ENCODE measurements at places on chromosomes 1 and 21.

GRCh38 chr1:173113015-173113741, 62.4 kb upstream of the TNFSF18 start:
- no peak for DNase-seq

DNA sequence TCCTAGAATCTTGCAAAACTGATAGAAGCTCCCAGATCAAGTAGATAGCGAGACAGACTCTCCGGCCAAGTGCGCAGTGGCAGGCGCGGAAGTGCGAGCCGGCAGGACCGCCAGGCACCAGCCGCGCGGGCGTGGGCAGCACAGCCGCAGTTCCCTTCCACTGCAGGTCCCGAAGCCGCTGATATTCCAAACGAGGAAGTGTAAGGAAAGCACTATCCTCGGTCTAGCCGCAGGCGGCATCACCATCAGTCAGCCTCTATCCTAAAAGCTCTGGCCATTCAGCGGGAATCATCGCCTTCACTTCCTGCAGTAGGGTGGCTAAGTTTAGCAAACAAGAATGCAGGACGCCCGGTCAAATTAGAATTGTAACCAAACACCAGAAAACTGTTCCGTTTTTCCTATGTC, 710 bp downstream of the GLRX2 start:
- no peak for DNase-seq

DNA sequence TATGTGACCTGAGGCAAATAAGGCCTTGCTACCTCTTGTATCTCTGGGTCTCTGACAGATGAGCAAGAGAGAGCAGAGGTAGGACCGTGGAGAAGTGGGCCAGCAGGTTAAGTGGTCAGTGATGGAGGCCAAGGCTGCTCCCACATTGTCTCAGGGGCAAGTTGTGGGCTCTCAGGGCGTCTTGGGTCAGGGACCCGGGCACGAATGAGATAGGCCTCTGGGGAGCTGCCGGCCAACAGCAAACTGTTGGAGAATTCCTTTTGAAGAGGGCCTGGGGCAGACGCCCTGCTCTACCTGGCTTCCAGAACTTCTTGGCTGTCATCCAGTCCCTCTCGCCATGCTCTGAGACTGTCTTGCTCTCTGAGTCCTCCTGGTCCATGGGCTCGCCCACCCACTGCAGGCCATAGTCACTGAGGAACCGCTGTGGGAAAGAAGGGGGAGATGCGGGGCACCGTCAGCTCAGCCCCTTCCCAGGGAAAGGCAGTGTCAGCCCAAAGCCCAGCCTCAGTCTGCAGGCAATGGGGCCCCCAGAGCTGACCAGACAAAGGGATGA, 12.4 kb downstream of the UBXN11 start:
- DNase-seq: no peak

DNA sequence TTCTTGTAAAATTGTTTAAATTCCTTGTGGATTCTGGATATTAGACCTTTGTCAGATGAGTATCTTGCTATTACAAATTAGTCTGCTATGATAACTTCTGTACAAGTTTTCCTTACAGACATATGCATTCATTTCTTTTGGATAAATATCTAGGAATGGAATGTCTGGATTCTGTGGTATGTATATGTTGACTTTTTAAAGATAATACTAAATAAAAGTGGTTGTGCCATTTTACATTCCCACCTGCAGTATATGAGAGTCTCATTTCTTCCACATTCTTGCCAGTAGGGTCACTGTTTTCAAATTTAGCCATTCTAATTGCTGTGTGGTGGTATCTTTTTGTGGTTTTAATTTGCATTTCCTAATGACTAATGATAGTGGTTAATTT, 53.9 kb downstream of the SYDE2 start:
- no peak for DNase-seq

DNA sequence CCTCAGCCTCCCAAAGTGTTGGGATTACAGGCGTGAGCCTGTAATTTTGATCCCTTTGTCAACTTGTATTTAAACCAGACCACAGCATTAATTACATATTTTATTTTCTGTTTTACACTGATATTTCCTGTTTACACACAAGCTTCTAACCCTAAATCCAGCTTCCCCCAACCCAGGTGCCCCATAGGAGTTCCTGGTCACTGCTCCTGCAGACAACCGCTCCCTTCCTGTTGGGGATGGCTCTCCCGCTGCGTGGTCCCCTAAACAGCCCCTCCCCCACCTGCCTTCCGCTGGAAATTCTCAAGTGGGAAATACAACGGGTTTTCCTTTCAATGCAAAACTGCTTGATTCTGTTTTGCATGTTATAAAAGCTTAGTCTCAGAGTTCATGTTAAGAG, 3.7 kb downstream of the CSTB start:
- no peak for DNase-seq

DNA sequence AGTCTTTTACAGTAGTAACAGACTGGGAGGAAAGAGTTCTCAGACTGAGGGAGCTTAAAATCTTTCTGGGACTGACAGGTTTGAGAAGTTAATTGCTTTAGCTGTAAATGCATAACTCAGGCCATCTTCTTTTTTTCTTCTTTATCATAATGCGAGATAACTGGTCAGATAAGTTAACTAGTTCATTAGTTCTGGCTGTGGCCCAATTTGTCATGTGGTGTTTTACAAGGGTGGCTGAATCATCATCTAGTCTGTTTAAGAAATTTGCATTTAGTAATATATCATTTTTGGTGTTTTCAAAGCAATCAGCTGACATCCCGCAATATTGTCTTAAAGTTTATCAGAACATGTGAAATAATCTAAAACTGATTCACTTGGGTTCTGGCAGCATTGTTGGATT, 14.0 kb downstream of the HSD3B2 start:
- no peak for DNase-seq

Data from central memory CD4-positive, alpha-beta T cell (primary cell).